ENCODE measurements at places on chromosomes 2 and 18.

GRCh38 chr2:72236445-72237067, 88.9 kb upstream of the CYP26B1 start:
- DNase-seq = no peak

- DNase-seq = no peak
Observed at GRCh38 chr2:202950592-202950991, 38.5 kb downstream of the CARF start.

DNA sequence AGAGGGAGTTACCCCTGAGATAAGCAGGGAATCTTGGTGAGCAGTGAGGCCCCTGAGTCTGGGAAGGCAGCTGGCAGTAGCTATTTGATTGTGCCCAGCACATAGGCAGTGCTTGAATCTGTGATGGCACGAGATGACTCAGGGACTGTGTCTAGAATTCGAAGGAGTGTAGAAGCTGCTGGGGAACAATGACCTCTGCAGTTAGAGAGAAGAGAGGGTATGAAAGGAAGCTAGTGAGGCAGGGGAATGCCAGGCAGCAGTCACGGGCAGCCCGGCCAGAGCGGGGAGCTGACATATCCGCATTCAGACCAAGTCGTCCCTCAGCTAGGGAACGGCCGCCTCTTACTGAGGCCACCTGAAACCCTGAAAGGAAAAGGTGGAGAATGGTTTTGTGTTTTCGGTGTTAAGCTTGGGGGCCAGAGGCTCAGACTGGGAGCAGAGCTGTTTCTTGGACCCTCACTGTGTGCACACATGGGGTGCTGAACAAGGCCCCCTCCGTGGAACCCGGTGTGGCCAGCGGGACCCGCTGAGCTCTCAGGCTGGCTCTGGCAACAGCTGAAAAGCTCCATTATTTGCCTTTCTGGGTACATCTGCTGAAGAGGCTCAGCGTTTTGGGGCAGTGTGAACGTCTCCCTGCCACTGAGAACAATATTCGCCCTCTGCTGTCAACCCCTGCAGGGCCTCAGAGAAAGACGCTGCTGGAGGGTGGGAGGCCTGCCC, 32.9 kb downstream of the ARHGEF4 start:
- DNase-seq = no peak

DNA sequence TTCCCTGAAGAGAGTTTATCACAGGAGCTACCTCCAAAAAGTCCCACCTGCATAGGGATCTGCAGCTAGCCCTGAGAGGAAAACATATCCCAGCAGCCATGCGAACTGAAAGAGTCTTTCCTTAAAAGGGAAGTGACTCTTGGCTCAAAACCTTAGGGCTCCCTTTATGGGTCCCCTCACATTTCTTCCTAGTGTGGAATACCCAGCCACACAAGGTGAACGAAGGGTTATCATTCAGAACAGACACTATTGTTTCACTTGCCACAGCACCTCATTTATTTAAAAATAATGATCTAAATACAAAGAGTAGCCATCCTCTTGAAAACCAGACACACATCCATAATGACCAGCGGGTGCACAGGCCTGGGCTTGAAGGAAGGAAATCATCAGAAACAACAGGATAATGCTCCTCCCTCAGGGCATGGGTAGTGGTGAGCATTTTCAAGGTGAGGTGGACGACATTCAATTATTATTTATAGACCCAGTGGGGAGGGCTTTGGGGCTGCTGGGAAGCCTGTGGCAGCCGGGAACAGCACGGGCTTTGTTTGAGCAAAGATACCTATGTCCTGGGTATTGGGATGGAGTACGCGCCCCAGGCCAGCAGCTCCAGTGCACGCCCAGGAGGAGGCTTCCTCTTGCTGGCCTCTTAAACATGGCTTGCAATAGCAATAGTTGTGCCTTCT, 119.0 kb upstream of the ITGA6 start:
- DNase-seq = no peak

- peak; percentile 82 for DNase-seq
Observed at GRCh38 chr2:234840336-234840735, 111.5 kb upstream of the SH3BP4 start.

- DNase-seq = peak; percentile 47
Observed at GRCh38 chr2:174337337-174338146, 2.8 kb downstream of the SP9 start.

DNA sequence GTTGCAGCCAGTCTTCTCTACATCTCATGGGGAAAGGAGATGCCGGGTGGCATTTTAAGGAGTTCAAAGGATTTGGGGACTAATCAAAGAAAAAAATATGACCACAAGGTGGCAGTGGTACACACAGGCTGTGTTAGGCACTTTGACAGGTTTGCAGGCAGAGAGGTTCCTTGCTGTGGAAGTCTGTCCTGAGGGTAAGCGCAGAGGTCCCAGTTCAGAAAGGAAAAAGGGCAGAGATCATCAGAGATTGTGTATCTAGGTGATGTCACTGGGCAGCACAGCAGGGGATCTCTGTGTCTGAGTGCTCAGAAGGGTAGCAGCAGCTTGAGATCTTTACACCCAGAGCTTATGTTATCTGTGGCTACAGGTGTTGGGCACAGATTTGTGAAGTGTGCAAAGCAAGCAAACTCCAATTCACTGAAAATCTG, 231.4 kb downstream of the LRRTM1 start:
- peak; percentile 83 for DNase-seq

DNA sequence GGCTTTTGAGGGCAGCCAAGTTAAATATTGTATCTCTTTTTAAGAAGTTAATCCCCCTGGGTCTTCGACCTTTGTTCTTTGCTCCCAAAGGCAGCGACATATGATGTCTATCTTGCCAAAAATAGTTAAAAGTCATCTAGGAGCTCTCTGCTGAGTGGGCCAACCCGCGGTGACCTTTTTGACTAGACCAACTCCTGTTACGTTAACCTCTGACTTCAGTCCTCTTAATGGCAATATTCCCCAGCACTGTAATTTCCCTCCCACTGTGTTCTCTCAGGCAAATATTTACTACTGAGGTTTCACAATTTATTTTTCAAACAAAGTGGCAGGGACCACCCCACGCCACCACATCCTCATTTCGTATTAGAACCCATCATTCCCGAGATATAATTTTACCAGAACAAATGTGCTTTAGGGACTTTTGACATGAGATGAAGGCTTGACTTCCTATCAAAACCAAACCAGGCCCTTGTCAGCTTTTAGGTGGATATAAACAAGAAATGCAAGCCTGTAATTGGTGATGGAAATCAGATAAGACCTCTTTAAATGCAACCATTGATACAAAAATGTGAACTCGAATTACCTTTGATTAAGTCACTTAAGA, 764.7 kb downstream of the SATB2 start:
- no peak for DNase-seq

GRCh38 chr2:201320257-201320656, 36.9 kb downstream of the FLACC1 start:
- DNase-seq = no peak

GRCh38 chr2:20050104-20050645, 1.3 kb downstream of the LAPTM4A start:
- peak; percentile 64 for DNase-seq

- no peak for DNase-seq
Observed at GRCh38 chr18:51092117-51092516, 62.1 kb downstream of the SMAD4 start.

- DNase-seq = no peak
Observed at GRCh38 chr2:135586148-135586547, 54.9 kb downstream of the R3HDM1 start.

- DNase-seq = no peak
Observed at GRCh38 chr2:205017912-205018311, 472.6 kb downstream of the PARD3B start.

DNA sequence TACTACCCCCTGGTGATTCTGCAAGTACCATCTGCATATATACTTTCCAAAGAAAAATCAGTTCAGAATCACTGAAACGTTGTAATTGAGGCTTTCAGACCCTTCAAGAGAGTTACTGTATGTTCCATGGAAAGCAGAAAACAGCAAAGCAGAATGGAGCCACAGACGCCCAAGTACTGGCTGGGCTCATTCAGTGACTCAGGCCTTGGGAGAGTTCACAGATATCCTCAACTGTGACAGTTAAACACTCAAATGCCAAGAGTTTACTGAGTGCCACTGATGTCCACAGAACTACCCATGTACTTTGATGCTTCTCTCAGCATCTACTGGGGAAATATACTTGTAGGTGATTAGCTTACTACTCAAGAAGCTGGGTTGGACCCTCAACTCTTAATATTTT, 303.4 kb downstream of the TCF4 start:
- DNase-seq = no peak

DNA sequence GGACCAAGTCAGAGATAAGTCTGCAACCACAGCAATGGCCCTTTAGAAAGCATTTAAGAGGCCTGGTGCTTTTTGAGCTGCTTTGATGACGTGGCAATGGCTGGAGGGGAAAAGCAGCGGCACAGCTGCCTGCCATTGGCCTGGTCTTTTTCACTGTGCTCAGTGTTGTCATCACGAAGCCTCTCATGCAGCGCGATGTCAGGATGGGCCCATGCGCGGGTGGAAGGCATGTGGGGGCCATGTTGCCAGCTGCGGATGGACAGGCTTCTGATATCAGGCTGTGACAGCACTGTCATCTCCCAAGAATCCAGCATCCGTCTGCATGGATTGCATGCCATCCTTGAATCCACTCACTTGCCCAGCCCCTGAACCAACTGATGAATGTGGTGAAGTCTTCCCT, 204.5 kb downstream of the ACKR3 start:
- DNase-seq = peak; percentile 58

DNA sequence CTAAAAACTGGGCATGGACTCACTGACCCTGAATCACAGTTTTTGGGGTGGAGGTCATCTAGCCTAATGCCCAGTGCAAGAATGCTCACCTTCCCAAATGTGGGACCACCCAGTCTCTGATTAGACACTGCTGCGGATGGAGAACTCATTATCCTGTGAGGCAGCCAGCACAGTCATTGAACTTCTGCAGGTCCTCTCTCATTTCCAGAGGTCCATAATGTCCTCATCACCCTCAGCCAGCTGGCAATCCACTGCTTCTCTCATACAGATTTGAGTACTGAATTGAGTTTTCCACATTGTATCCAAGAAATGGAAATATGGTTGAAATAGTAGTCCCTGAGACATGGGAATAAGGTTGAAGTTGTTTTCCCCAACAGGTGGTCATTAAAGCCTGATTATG, 5.0 kb upstream of the MYO5B start:
- no peak for DNase-seq

- DNase-seq = no peak
Observed at GRCh38 chr18:49738721-49739120, 74.6 kb downstream of the ACAA2 start.

DNA sequence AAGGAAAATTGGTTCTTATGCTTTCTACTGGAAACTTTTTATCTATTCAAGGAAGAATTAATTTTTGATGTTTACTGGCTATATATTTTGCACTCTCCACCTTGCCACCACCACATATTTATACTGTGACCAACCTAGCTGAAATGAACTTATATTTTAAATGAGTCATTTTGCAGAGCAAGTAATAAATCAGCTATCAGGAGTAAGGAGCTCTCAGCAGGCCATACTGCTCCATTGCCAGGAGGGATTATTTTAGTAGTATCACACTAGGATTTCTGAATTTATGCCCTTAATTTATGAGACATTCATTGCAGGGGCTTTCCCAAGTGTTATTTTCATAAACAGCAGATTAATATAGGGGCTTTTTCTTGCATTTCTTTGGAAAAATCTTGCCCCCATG, 125.8 kb upstream of the CYP1B1 start:
- DNase-seq = no peak

DNA sequence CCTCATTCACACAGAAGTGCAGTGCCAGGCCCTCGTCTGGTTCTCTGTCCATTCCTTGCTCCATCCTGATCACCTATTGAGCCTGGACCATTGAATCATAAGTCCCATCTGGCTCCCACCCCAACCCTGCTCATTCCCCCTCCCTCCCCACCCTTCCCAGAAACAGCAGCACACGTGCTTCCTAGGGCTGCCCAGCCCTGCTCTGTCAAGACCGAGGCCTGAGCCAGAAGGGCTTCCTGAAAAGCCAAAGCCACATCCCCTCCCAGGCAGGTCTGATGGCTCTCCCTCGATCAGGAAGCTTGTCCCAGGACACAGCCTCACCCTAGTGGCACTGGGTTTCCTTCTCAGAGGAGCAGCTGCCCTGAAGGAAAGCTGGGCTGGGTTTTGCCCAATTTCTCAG, 79.8 kb upstream of the FZD7 start:
- DNase-seq = no peak

DNA sequence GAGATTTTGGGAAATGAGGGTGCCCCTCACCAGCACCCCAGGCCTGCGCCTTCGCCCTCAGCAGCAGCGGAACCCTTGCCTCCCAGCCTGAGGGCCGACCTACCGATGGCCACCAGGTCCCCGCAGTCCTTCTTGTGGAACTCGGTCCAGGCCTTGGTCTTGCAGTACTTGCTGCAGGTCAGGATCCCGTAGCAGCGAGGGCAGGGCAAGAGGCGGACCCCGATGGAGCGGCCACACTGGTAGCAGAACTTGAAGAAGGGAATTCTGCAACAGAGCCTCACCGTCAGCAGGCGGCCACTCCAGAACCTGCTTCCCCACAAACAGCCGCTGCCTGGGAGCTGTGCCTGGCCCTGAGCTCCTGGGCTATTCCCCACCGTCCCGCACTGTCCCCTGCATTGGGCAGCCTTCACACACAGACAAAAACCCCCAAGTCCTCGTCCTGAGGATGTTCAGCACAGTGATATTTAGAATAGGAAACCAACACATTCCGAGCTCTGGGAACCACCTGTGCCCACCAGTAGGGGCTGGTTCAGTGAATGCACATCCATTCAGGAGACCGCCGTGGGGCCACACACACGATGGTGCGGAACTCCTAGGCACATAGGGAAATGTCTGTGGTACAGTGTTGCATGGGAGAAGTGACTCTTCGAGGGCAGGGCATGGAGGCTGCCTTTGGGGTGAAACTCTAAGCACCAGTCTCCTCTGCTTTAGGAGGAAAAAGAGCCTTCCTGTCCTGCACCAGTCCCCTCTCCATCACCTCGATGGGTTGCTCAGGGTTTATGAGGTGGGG, 45.6 kb downstream of the GPC1 start:
- DNase-seq = peak; percentile 1

DNA sequence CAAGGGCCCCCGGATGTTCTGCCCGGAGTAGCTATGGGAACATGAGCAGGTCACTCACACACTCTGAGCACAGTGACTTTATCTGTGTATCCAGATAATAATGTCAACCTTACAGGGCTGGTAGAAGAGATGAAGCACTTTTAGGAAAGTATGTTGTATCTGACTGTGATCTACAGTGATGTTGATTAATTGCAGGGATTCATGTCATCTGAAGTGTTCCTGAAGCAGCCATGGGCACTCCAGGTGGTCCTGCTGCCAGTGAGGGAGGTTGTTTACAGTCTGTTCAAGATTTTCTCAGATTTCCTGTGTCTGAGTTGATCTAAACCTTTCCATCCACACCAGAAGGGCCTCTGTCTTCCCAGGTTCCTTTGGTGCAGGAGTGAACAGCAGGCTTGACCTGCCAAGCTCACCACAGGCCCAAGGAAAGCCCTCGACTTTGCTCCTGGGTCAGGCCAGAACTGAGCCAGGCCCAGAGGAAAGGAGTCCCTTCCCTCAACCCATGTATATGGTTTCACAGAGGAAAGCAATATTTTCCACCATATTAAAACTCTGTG, 28.0 kb downstream of the KIAA2012 start:
- DNase-seq = no peak
